Activated CD4-positive, alpha-beta T cell treated with anti-CD3 and anti-CD28 coated beads, Interleukin-2, amount 10 ng/mL, durations not matched to agents 7 days and 5 days (primary cell): ENCODE measurements at places on chromosomes 5 and 9.

DNA sequence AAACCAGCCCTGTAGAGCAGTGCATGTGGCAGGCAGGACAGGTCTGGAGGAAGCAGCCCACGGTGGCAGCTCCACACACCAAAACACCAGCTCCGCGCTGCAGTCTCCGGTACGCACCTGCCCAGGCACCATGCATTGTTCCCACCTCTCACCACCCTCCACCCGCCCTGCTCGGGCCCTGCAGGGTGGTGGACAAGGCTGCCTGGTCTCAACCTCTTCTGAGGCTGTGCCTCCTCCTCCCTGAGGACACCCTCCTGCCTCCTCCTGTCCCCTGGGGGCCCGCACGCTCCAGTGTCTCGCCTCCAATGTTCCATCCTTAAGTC lies 96.2 kb downstream of the KCNT1 start:
- no peak for DNase-seq

DNA sequence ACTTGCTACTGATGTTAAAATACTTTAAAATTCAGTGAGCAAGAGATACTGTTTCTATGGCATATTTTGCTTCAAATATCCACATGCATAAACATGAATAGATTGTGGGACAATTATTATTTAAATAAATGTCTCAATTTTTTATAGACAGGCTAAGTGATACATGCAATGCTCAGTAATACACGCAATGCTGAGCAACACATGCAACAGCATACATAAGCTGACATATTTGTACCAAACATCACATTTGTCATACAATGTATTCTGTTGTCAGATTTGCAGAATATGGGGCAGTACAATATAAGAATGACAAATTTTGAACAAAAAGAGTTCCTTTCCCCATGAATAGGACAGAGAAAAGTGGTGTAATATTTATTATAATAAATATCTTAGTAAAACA lies 155.5 kb downstream of the PDE4D start:
- DNase-seq, result no peak

DNA sequence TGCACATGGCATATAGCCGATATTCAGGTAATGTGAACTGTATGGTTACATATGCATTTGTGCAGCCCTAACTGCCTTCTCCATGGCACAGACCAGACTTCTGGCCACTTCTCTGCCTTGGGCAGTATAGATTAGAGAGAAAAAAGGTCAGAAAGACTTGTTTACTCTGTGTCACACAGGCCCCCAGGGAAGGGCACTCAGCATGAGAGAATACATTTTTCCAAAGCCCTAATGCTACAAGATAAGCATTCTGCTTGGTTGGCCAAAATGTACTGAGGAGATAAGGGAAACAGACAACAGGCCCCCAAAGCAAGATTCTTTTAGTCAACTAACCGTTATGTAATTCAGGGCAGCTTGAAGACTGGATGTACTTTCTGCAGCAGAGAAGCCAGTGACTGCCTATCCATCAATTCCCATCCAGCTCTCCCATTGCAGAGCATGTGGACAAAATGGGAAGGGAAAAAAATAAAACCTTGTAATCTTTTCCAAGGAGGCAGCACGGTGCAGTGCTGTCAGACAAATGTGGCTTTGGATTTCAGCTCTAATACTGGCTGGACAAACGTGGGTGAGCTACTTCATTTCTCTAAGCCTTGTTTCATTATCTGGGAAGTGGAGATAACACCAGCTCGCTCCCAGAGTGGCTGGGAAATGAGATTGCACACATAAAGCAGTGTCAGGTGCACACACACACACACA lies 205.9 kb downstream of the NSG2 start:
- no peak for DNase-seq

GRCh38 chr5:109859537-109859936 lies 169.8 kb downstream of the MAN2A1 start:
- no peak for DNase-seq

GRCh38 chr5:79399046-79399445 lies 114.9 kb downstream of the HOMER1 start:
- no peak for DNase-seq

- DNase-seq, result no peak
These were observed 6.0 kb downstream of the NACC2 start for GRCh38 chr9:136088939-136089696.

DNA sequence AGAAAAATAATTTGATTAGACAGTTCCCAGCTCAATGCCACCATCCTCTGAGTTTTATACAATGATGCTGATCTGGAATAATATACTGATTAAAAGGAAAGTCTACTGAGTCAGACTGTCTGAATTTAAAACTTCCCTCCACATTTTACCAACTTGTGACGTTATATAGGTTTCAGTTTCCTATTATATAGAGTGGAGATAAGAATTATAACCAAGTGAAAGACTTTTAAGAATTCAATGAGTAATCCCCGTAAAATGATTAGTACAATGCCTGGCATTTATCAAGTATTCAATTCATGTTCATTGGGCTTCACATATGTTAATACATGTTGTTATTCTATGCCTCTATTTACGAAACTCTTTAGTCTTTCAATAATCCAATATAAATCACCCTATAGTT lies 166.0 kb downstream of the CDH9 start:
- no peak for DNase-seq

DNA sequence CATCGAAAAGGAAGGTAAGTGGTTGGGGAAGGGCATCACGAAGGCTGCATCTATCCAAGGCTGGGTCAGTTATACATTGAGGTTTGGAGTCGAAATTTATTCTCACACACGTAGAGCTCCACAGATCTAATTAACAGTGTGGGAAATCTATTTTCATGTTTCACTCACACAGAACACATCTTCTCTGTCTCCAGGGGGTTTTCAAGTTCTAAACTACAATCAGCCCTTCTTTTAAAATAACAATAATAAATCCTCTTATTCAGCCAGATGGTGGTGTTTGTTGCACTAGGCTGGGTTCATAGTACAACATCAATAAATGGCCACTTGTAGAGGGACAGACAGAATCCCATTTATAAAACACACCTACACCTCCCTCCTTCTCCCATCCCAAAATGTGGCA lies 174.5 kb upstream of the KLF9 start:
- no peak for DNase-seq

- DNase-seq, result peak; percentile 8
These were observed 169.1 kb downstream of the CAAP1 start for GRCh38 chr9:26723486-26723885.

DNA sequence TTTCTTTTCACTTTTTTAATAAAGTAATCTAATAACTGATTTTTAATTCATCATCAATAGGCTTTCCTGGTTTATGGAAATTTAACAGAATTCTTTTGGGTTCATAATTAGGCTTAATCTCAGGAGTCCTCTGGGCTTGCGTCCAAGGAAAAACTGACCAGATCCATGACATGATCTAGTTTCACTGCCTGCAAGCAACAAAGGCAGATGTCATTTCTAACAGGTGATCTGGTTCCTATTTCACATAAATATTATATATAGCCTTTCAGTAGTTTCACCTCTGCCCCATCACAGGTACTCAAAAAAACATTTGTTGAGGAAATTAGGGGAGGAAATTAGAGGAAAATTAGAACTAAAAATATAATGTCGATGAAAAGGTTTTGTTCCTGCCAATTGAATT lies 126.4 kb downstream of the FBXL17 start:
- no peak for DNase-seq

DNA sequence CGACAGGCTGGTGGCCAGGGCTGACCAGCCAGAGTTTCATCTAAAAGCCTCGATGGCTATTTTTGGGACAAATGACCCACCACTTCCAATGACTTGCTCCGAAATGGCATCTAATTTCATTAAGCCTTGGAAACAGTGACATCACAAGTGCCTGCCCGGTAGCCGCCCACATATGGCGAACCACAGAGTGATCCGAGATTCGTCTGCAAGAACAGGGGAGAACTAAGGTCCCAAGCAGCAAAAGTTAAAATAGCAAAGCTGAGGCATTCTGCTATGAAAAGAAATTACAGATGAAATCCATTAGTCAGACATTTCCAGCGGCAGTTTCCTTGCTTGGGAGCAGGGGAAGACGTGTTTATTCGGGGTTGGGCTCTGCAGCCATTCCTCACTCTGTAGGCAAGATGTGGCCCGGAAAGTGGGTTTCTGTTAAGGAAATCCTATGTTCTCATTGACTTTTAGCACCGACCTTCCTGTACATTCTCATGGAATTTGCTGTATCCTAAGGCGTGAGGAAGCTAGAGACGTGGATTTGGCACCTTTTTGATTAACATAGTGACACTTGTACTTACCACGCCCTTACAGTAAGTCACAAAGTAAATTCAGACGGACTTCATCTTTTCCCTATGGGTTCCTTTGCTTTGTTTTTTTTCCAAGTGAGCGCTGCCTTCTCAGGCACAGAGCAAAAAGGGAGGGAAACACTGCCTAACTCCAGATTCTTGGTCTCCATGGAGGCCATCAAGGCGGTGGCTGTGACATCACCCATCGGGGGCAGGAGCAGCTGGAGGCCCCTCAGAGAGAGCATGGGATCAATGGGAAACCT lies 45.1 kb downstream of the ERGIC1 start:
- DNase-seq, result no peak

GRCh38 chr5:9337928-9338595 lies 207.8 kb downstream of the SEMA5A start:
- DNase-seq, result no peak

- peak; percentile 40 for DNase-seq
These were observed 17.3 kb upstream of the RNU6ATAC start for GRCh38 chr9:134181648-134182034.

DNA sequence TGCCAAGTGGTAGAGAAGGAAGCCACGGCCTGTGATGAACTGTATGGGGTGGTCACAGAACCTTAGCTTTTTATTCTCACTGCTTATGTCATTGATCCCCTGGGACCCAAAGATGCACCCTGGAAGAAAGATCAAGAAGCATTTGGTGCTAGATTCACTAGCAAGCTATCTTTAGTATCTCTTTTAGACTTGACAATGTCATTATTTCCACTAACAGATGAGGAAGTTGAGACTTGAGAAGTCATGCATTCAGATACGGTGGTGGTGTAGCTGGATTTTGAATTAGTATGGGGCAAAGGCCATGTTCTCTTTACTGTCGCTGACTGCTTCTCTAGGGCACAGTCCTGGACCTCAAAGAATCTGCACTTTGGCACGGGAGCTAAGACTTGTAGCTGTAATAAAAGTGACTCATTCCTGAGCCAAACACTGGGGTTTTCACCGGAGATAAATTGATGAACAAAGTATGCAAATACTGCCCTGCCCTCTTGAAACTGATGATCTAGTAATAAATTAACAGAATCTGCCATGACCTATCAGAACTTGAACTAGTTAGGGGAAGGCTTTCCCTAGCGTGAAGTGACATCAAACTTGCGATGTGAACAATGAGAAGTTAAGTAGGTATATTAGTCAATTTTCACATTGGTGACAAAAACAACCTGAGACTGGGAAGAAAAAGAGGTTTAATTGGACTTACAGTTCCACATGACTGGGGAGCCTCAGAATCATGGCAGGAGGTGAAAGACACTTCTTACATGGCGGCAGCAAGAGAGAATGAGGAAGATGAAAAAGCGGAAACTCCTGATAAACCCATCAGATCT lies 5.4 kb downstream of the GDA start:
- no peak for DNase-seq

GRCh38 chr5:118832974-118833373 lies 155.4 kb downstream of the DTWD2 start:
- no peak for DNase-seq

DNA sequence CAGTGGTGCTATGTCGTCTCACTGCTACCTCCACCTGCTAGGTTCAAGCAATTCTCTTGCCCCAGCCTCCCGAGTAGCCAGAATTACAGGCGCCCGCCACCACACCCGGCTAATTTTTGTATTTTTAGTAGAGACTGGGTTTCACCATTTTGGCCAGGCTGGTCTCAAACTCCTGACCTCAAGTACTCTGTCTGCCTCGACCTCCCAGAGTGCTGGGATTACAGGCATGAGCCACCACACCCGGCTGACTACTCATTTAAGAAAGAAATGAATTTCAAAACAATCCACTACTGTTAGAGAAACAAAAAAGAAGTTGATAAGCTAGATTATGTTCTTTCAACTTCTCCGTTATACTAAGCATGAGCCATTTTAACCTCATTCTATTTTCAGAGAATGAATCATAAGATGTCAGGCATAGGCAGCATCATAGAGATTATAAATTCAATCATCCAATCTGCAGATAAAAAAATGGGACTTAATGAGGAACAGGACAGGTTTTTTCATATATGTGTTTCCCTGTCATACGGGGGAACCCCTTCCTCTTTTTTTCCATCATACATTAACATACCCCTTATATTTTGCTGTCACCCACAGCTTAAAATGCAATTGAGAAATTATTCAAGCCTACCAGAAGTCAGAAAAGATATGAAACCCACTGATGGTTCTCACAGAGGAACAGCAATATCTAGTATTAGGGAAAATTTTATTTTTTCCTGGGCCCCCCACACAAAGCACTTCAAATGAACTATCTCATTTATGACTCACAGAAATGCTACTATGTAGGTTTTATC lies 26.5 kb upstream of the ADRB2 start:
- DNase-seq, result no peak

DNA sequence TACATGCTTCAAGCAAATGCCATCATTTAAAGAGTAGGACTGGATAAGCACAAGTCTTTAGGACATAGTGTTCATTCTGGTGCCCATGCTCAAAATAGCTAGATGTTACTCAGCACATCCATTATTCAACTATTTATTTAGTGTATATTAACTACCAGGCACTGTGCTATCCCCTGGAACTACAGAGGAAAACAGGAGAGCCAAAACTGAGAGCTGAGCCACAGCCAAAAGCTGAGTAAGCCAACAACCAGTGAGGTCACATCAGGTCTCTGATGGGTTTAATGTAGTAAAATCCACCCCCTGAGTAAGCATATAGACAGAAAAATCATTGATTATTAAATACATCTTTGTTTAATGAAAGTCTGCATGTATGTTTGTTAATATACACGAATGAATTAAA lies 469.3 kb upstream of the DMAC1 start:
- DNase-seq, result no peak

GRCh38 chr5:31417512-31417911 lies 114.4 kb downstream of the DROSHA start:
- DNase-seq, result no peak

DNA sequence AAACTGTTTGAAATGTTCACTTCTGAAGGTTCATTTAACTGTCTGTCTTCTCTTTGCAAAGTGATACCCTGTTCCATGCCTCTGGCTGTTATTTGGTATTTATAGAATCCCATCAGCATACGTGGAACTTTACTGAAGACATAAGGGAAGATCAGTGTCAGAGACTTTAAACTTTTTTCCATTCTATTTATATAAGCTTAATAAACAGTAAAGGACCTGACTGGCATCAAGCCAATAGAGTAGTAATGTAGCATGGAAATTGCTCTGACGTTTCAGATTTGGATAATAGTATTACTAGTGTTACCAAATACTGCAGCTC lies 94.9 kb upstream of the MINAR2 start:
- DNase-seq, result no peak
